ENCODE measurements at places on chromosomes 1 and 21. TPM values are rescaled to one million over a fixed set of nuclear protein-coding genes. Genes with fewer than 3 reads are reported as not detected.

Gene POFUT2
- 15.1 TPM for total RNA-seq

Gene SLFNL1
- total RNA-seq = 0.05 TPM

Gene KRTAP13-1
- total RNA-seq = not detected

Gene OR6N2
- not detected for total RNA-seq

Gene GBP1
- 45.6 TPM for total RNA-seq

Gene TMEM59
- total RNA-seq = 102 TPM

Gene PLEKHG5
- 1.4 TPM for total RNA-seq

Gene GJC2
- 0.53 TPM for total RNA-seq

Gene PLD5
- total RNA-seq = not detected

Gene S100A7
- total RNA-seq = not detected

Gene HSD11B1
- 2.7 TPM for total RNA-seq

Gene DCST1
- total RNA-seq = not detected

Gene FAM151A
- total RNA-seq = not detected

Gene B3GALNT2
- 9.3 TPM for total RNA-seq

Gene SLC44A3
- total RNA-seq = not detected

Gene PROX1
- total RNA-seq = 0.03 TPM

Gene HSPA6
- 0.82 TPM for total RNA-seq

Gene RCSD1
- total RNA-seq = 17.5 TPM

Gene NR0B2
- total RNA-seq = not detected

Gene ESPN
- 0.76 TPM for total RNA-seq

Gene LCE3E
- total RNA-seq = not detected

Gene HFM1
- total RNA-seq = 0.10 TPM

Gene WNT9A
- 0.05 TPM for total RNA-seq

Gene OR2L2
- total RNA-seq = not detected

Gene FGGY
- 2.5 TPM for total RNA-seq

Gene LHX8
- total RNA-seq = not detected

Gene PLA2G2A
- not detected for total RNA-seq

Gene GBP3
- 8.2 TPM for total RNA-seq

Gene KLF17
- total RNA-seq = not detected

Gene NPHS2
- total RNA-seq = not detected

Gene KCNH1
- not detected for total RNA-seq

Gene FCMR
- 24.7 TPM for total RNA-seq

Gene KCNE2
- total RNA-seq = not detected

Gene AADACL3
- not detected for total RNA-seq

Gene PTGFRN
- total RNA-seq = 17.0 TPM

Gene ANKRD65
- not detected for total RNA-seq

Gene CACHD1
- total RNA-seq = 2.3 TPM

Gene CRNN
- total RNA-seq = not detected

Gene RGS16
- 53.6 TPM for total RNA-seq

Gene DDX20
- total RNA-seq = 22.0 TPM

Gene FCN3
- total RNA-seq = 0.34 TPM

Gene ACTN2
- 0.24 TPM for total RNA-seq

Gene PLA2G4A
- 0.29 TPM for total RNA-seq

Gene LRRC40
- total RNA-seq = 19.2 TPM

Gene PTPRC
- total RNA-seq = 243 TPM

Gene IFI16
- 196 TPM for total RNA-seq

Gene CFHR3
- total RNA-seq = not detected

Gene HHIPL2
- 1.6 TPM for total RNA-seq

Gene ANGPTL1
- total RNA-seq = not detected

Gene PLEKHN1
- 1.9 TPM for total RNA-seq

Gene KIRREL1
- total RNA-seq = 0.15 TPM

Gene SCAF4
- total RNA-seq = 60.1 TPM

Gene CFH
- 0.63 TPM for total RNA-seq

Gene AVPR1B
- not detected for total RNA-seq

Gene SDHB
- 159 TPM for total RNA-seq

Gene TARS2
- 38.7 TPM for total RNA-seq

Gene RPE65
- not detected for total RNA-seq

Gene LSS
- 17.2 TPM for total RNA-seq

Gene OR2AK2
- not detected for total RNA-seq

Data from activated T-cell treated with anti-CD3 and anti-CD28 coated beads, Interleukin-2, amount 50 U/mL, for 4 hours (primary cell).